ENCODE measurements at places on chromosomes 5 and 9.

GRCh38 chr5:74183041-74183440 lies 457.5 kb downstream of the ENC1 start:
- no peak for DNase-seq

GRCh38 chr5:59190746-59191145 lies 607.9 kb downstream of the RAB3C start:
- no peak for DNase-seq

- no peak for DNase-seq
Observed at GRCh38 chr5:11153670-11154382, 392.8 kb upstream of the DAP start.

DNA sequence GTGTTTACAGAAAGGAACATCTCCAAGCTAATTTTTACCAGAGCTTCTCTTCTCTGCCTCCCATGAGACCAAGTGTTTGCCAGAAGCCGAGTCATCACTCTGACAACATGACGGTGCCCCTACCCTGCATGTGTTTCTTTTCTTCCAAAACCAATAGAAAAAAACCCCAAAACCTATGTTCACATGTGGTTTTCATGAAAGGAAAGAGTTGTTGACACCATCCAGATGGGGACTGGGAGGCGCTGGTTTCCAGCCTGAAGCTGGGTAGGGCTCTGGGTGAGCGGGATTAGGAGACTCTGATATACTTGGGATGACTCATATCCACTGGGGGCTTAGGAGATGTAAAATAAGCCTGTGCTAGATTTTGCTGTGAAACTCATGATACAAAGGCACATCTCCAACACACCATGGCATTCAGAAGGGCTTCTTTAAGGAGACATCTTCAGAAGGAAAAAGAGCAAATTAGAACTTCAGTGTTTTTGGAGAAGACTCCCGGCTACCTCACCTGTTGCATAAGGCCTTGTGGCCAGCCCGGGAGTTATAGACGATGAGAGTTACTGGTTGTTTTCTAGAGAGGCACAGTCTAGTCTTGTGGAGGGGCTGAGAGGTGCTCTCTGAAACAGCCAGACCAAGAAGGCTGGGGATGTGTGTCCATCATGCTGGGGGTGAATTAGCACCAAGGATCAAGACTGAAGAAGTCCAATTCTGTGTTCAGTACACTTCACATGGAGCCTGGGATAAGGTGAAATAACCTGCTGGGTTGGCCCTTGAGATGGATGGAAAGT lies 108.9 kb upstream of the LHFPL2 start:
- DNase-seq = no peak

DNA sequence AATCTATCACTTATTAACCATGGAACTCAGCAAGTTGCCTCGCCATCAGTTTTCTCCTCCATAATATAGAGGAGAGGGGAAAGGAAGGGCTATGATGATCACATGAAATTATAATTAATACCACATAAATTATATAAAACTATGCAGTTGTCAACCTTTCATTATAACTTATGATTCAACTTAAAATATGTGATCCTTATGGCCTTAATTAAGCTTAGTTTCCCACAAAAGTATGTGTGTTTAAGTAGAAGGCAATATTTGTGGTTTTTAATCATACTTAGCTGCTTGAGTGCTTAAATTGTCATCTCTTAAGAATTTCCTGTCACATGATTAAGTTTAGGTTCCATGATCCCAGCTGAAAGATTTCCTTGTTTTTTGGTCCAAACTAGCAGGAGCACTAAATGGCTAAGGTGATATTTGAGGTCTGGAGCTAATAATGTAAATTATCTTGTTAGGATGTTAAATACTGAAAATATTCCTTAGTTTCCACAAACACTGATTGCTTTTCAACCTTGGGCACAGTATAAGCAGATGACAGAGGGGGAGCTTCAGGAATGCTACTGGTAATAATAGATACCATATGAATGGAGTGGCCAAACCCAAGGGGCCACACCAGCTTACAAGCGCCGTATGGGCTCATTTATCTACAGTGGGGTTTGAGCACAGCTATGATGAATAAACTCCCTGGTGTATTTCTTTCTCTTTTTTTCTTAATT lies 26.4 kb upstream of the F2R start:
- DNase-seq = no peak

GRCh38 chr9:36488389-36488756 lies 84.3 kb upstream of the MELK start:
- no peak for DNase-seq

- no peak for DNase-seq
Observed at GRCh38 chr5:172118891-172119290, 69.1 kb downstream of the STK10 start.

GRCh38 chr5:100797861-100798260 lies 105.2 kb downstream of the ST8SIA4 start:
- DNase-seq = no peak

DNA sequence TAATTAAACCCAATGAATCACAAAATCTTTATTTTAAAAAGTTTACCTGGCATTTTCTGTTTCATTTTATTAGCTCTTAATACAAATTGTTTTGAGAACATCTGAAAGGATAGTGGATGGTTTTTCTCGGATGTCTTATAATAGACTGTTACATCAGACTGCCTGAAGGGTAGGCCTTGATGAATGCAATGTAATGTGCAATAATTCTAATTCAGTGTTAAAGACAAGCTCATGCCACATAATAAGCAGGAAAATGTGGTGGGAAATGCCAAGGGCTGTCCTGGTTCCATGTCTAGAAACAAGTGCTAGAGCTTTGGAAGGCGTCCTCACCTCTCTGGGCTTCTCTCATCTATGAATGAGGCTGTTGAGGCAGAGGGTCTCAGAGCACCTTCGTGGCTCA lies 148.1 kb downstream of the DEPDC1B start:
- DNase-seq = no peak

- DNase-seq = no peak
Observed at GRCh38 chr5:14953075-14953607, 81.6 kb upstream of the ANKH start.

GRCh38 chr9:69577123-69577522 lies 95.0 kb downstream of the APBA1 start:
- no peak for DNase-seq

DNA sequence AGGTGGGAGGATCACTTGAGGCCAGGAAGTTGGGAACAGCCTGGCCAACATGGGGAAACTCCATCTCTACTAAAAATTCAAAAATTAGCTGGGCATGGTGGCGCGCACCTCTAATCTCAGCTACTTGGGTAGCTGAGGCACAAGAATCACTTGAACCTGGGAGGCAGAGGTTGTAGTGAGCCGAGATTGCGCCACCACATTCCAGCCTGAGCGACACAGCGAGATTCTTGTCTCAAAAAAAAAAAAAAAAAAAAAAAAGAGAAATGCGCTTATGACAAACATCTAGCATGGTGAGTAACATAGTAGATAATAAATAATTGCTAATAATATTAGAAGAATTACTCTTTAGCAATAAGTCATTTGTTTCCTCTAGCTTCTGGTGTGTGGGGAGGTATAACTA lies 25.9 kb downstream of the RUSC2 start:
- DNase-seq = no peak

DNA sequence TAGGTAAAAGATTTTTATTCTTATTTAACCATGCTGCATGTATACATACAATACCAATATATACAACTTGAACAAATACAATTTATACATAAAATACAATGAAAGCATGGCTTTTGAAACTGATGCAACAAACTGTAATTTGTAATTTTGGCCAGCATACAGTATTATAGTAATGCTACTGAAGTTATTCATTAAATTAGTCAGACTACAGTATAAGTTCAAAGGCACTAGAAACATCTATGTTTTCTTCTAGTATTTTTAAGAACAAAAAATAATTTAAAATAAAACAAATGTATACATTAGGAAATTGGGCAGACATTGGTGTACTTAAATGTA lies 18.8 kb downstream of the IL4 start:
- no peak for DNase-seq

DNA sequence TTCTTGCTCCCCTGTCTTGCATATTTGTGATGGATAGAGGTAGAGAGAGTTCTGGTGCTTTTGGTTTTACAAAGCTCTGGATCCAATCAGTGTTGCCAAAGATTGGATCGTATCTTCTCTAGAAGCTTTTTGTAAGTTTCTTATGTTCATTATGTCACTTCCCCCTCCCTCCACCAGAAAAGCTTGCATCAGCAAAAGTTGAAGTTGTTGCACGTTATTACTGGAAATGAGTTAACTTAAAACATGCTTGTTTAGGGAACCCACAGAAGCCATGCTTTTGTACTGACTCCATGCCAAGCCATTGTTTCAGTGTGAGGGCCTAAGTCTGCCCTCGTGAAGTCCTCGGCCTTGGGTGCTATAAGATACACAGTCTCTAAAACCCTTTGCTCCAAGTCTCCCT lies 186.5 kb downstream of the ERCC6L2 start:
- no peak for DNase-seq

DNA sequence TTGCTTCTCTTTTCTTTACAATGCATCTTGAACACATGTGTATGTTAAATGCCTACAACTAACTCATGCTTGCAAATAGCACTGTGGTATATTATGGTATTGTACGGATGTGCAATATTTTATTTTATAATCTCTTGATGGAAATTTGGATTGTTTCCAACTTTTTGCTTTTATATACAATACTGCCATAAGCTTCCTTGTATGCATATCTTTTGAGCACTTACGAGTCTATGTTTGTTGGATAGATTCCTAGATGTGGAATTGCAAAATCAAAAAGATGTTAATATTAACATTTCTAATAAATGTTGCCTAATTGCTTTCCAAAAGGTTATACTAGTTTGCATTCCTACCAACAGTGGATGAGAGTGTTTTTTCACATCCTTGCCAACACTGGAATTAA lies 3.4 kb upstream of the GALNT12 start:
- no peak for DNase-seq

- no peak for DNase-seq
Observed at GRCh38 chr5:101561018-101561417, 657.9 kb upstream of the ST8SIA4 start.

GRCh38 chr5:151795426-151795825 lies 23.7 kb downstream of the G3BP1 start:
- no peak for DNase-seq

DNA sequence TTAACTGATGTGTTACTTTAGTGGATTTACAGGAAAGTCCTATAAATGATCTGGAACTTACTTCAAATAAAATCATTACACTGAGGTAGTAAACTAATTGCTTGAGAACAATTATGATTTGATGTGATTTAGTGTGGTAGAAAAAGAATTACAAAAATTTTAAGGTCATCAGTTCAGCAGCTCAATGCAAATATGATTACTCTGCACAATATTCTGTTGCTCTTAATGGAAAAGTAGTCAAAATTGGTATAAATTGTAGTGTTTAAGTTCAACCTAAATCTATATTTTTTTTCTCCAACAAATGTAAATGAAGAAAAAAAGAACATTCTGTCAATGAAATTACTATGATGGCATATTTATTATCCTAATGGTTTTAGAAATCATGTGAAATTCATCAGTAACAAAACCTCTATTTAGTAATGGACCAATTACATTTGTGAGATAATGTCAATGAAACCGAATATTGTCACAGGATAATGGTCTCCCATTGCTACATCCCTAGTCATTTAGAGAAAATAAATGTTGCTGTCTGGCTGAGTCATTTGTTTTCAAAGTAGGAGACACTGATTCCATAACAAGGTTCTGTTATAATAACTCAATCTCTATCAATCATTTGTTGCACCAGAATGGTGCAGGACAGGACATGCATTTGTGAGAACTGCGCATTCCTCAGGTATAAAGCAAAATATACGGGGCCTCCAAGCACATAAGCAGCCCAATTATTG lies 177.1 kb downstream of the NFIB start:
- DNase-seq = no peak

- no peak for DNase-seq
Observed at GRCh38 chr5:1747803-1748085, 51.9 kb downstream of the MRPL36 start.

DNA sequence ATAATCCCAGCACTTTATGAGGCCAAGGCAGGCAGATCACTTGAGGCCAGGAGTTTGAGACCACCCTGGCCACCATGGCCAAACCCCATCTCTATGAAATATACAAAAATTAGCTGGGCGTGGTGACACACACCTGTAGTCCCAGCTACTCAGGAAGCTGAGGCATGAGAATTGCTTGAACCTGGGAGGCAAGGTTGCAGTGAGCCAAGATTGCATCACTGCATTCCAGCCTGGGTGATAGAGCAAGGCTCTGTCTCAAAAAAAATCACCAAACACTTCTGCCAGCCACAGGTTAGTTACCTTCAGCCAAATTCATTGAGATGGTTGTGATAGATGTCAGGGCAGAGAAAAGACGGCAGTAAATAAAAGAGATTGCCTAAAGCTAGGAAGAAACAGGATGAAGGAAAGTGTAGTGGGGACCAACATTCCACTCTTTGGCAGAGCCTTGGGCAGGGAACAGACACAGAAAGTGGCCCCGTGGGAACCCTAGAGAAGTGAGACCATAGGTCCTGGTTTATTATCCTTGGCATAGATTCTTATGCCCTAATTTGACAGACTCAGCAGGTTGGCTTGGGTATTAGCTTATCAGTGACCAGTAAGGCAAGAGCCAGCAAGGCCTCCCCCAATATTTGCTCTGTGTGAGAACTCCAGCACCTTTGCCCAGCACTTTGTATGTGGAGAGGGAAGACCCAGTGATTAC lies 5.5 kb upstream of the CEP120 start:
- no peak for DNase-seq

Measured in CD4-positive, alpha-beta T cell treated with Interleukin-17A for 1 hour (primary cell).